ENCODE measurements at places on chromosomes 12 and 14.

- DNase-seq, result no peak
Observed at GRCh38 chr14:104462651-104463630, 116.6 kb upstream of the C14orf180 start.

DNA sequence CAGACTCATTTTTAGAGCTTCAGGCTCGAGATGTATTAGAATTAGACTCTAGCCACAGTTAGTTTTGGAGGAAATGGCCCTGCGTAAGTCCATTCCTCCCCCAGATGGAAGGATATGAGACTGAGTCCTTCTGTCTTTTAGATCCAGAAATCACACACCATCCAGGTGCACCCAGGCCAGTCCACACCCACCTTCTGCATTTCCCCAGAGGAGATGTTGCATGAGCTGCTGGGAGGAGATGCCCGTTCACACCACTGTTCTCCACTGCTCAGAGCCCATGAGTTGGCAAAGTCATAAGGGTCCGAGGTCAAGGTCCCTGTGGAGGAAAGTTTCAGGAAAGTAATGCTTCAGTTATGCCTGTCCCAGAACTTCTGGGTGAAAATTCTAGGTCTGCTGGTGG lies 29.2 kb downstream of the VWF start:
- no peak for DNase-seq

DNA sequence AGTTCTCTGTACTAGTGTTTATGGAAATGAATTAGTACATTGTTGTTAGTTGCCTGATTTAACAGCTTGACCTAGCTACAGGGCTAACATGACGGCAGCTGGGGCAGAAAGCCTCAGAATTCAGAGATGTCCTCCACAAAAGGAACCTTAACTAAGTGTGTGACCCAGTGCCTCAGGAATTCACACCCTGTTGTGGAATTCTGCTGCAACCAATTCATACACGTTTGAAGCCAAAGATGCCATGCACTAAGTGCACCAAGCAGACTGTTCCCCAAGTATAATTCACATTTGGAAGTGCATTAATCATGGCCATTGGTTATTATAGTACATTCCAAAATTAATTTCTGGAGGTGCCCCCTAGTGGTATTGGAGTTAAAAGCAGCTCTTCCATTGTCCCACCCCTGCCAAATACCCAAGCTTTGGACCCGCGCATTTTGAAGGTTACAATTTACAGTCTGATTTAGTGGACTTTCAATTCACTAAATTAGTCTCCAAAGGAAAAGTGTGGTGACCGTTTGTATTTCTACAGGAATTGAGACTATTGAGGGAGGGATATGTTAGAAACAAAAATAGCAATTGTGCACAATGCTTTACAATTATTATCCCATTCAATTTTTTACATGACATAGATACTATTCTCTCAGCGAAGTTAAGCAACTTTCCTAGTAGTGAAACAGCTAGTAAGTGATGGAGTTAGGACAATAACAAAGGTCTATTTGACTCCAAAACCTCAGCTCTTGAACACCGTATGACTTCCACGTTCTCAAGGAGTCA lies 85.9 kb downstream of the PAX9 start:
- peak; percentile 2 for DNase-seq

DNA sequence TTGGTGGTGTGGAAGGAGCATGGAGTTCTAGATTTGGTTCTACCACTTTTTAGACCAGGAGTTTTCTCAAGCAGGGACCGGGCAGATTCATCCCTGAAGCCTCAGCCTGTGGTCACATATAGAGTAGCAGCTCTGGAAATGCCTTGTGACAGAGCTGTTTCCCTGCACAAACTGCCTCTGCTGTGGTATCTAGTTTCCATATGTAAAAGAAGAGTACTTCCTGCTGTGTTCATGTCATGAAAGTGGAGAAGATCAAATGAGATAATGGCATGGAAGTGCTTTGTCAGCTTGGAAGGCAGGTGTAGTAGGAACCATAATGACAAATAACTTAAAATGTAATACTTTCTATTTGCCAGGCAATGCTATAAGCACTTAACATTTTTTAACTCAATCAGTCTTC lies 26.1 kb downstream of the OTUB2 start:
- DNase-seq, result no peak

GRCh38 chr12:52346593-52346992 lies 20.7 kb downstream of the KRT85 start:
- no peak for DNase-seq

GRCh38 chr12:122006186-122006926 lies 15.3 kb upstream of the BCL7A start:
- no peak for DNase-seq

- DNase-seq, result no peak
Observed at GRCh38 chr14:56207626-56208292, 89.5 kb downstream of the PELI2 start.

- peak; percentile 39 for DNase-seq
Observed at GRCh38 chr12:67651132-67651695, 2.7 kb downstream of the DYRK2 start.

GRCh38 chr12:21941506-21942376 lies 515 bp upstream of the ABCC9 start:
- DNase-seq, result peak; percentile 25

DNA sequence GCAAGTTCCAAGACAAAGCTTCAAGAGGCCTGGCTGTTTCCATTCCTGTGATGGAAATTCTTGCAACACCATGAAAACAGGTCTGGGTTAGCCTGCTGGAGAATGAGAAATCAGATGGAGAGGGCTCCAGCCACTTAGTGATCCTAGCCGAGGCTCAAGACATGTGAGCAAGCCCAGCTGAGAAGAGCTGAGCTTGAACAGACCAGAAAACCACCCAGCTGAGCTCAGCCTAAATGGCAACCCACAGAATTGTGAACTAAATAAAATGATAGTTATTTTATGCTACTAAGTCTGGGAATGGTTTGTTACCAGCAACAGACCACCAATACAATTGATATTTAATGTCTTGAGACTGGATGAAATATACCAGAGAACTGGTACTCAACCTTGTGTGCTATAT lies 494.5 kb downstream of the RMST start:
- DNase-seq, result no peak

DNA sequence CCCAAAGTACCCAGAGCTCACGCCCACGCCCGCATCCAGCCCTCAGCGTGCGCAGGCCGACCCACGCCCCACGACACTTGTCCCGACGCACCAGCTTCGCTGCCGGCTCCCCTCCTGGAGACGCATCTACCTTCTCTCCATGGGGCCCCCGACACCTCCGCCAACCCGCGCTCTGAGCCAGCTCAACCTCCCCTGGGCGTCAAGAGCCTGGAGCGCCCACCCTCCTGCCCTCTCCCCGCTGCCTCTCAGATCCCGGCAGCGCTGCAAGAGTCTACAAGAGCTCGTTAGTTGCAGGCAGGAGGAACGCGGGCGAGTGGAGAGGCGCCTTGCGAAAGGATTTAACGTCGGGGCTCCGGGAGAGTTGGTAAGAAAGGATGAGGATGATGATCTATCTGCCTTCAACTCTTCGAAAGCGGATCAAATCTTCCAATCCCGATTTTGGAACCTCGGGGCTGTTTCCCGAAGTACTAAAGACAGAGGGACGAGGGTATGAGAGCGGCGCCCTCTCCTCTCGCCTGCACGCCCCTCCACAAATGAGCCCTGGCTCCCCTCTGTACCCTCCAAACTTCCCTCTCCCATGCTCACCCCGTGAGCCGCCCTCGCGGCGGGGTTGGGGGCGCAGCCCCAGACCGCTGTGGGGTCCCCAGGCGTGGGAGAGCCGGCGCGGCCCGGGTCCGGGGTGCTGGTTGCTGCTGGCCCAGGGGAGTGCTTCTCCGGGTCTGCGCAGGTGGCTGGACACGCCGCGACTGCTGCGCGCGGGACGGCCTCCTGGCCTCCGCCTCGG lies 979 bp downstream of the LTBP2 start:
- peak; percentile 67 for DNase-seq

DNA sequence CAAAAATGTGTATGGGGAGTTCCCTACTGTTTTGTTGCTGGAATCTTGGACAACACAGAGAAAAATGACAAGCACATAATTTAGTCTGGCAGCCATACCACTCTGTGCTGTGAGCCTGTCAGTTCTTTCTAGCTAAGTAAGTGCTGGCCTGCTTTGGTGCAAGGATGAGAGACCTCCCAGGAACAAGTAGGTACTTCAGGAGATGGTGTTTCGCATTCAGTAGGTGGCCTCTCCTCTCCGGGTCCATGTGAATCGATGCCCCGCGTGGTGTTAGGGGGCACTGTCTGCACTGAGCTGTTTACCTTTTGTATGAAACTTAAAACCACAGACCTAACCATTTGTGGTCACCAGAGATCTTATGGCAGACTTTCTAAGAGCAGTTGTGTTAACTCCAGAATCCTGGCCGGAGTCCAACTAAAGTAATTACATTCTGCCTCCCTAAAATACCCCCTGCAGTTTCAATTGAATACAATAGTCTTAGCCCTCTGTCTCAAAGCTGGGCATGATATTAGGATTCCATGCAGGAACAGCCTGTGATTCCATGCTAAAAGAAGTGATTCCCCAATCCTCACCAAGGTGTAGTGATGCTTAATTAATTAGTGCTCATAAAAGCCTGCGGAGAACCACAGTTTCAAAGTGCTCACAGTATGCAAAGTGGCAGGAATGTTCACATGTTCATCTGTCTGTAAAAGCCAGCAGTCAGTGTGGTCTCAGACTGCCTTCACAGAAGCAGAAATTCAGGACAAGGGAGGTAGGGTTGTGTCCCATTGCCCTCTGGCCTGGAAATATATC lies 64.2 kb downstream of the LLPH start:
- DNase-seq, result peak; percentile 79

GRCh38 chr14:75297411-75298040 lies 18.9 kb downstream of the FOS start:
- no peak for DNase-seq

GRCh38 chr12:4196805-4197420 lies 76.6 kb upstream of the CCND2 start:
- DNase-seq, result no peak

DNA sequence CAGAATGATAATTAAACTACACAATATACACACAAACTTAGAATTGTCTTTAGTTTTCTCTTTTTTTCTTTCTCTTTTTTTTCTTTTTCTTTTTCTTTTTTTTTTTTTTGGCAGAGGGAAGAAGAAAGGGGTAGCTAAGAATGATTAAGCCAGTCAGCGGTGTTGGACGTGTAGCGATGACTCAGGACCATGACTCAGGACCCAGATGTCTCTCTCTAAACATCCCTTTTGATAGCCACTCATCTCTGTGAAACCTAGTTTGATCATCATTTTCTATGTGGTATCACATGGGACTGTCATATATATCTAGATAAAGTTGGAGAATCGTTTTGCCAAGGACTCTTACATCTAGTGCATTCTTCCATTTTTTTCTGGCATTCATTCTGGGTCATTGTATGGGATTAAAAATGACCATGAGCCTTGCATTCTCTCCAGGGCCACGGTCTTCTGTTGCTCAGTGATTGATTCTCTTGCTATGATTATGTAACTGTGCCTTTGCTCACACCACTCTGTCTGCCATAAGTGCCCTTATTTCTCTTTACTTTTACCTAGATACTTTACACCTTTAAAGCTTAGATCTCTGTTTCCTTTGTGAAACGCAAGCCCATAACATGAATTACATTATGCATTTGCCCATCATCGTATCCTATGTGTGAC lies 26.6 kb upstream of the NRXN3 start:
- DNase-seq, result peak; percentile 14

GRCh38 chr12:122366685-122367475 lies 55.6 kb downstream of the CLIP1 start:
- DNase-seq, result peak; percentile 95

DNA sequence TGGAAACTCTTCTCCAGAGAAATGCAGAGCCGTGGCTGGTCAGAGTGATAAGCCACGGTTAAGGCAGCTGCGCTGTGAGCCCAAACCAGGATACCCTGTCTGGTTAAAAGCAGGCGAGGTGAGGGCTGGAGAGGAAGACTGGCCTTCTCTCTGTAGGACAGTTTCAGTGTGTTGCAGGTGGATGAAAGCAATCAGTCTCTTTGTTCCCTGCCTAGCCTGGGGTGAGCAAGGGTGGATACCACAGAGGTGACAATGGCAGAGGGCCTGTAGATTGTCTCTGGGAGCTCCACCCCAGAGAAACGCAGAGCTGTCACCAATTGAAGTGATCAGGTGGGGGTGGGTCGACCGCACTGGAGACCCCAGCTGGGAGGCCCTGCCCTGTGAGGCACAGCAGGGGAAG lies 621.9 kb downstream of the LRFN5 start:
- DNase-seq, result no peak

- no peak for DNase-seq
Observed at GRCh38 chr14:97408937-97409815, 612.0 kb downstream of the VRK1 start.
